Thoracic aorta endothelial cell (primary cell): ENCODE measurements at places on chromosomes 2 and 18. TPM values are rescaled to one million over a fixed set of nuclear protein-coding genes. Genes with fewer than 3 reads are reported as not detected.

SNTG2 gene
- total RNA-seq = not detected in 2 replicates

ITGA4 gene
- 3.7 and 4.0 TPM in 2 replicates for total RNA-seq

EIPR1 gene
- total RNA-seq = 33.0 and 36.3 TPM in 2 replicates

GAREM1 gene
- total RNA-seq = 1.1 and 1.9 TPM in 2 replicates

COMMD1 gene
- 50.0 and 55.6 TPM in 2 replicates for total RNA-seq

SULT1C2 gene
- not detected in 2 replicates for total RNA-seq

CHAC2 gene
- 14.9 and 20.0 TPM in 2 replicates for total RNA-seq
